ENCODE measurements at places on chromosomes 16 and 17.

DNA sequence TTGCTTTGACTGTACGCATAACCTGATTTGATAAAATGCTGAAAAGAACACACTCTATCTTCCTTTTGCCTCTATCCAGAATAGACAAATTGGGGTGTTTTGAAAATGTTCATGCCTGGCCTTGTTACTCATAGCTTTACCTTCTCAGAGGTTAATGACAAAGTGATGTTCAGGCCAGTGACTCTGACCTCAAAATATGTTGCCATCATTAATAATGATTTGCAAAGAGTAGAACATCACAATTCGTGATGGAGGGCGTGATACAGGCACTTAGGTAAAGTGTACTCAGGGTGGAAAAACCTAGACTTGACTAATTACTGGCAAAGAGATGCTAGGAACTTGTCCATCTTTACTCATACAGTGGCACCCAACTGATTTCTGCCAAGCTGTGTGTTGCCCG lies 656.6 kb upstream of the SOX9 start:
- DNase-seq: no peak

- no peak for DNase-seq
Observed at GRCh38 chr16:86964796-86965241, 352.4 kb downstream of the C16orf95 start.

- no peak for DNase-seq
Observed at GRCh38 chr17:75266316-75267152, 4.5 kb downstream of the MIF4GD start.

- DNase-seq: no peak
Observed at GRCh38 chr17:39603304-39604016, 4.3 kb downstream of the NEUROD2 start.

DNA sequence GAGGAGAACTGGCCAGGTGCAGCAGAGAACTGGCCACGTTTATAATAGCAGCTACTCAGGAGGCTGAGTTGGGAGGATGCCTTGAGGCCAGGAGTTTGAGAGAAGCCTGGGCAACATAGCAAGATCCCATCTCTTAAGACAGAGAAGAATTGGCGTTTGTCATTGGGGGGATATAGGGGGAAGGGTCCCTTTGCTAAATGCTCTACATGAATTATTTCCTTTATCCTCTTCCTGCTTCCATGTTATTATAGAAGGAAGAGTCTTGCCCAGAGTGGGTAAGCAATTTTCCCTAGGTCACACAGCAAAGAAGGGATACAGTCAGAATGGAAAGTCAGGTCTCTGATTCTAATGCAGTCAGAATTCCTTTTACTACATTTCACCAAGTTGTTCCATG lies 68.0 kb downstream of the MYH11 start:
- no peak for DNase-seq
